Psoas muscle (tissue), 8 donors: ENCODE measurements at places on chromosomes 2 and 18.

DNA sequence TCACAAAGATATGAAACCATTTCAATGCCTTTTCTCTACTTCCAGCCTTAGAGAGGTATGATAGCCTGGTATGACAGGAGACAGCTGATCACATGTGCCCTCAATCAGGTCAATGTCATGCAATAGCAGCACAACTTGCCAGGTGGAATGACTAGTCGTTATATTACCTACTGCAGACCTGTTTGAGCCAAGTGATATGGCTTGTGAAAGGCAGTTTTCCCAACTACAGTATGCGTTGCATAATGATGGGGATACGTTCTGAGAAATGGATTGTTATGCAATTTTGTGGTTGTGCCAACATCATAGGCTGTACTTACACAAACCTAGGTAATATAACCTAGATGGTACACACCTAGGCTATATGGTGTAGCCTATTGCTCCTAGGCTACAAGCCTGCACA lies 262.8 kb downstream of the ICOS start:
- no peak for DNase-seq

DNA sequence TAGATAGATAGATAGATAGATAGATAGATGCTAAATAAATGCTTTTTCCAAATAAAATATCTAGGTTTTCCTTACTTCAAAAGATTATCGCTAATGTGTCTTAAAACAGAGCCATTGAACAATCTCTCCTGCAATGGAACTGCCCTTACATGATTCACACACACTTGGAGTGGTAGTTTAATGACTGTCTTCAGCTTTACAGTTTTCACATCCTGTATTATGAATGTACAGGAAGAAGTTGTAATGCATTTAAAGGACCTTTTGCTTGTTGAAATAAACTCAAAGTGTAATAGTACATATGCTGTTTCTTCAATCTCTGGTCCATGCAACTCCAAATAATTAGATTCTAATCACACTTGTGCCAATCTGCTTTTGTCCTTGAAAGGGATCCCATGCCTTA lies 797.6 kb upstream of the CDH2 start:
- no peak for DNase-seq

DNA sequence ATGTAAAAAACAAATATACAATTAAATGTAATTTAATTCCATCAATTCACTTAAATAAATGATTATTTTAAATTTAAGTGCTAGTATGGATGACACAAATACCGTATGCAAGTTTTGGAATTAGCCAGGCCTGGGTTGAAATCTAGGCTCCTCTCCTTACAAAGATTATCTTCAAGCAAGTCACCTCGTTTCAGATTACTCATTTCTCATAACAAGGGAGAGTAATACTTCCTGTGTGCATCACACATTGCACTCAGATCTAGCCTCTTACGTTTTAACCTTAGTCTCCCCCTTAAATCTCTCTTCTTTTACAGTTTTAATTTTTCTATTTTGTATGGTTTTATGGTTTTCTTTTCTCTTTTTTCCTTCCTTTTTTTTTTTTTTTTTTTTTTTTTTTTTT lies 1475.9 kb upstream of the NXPH2 start:
- no peak for DNase-seq

DNA sequence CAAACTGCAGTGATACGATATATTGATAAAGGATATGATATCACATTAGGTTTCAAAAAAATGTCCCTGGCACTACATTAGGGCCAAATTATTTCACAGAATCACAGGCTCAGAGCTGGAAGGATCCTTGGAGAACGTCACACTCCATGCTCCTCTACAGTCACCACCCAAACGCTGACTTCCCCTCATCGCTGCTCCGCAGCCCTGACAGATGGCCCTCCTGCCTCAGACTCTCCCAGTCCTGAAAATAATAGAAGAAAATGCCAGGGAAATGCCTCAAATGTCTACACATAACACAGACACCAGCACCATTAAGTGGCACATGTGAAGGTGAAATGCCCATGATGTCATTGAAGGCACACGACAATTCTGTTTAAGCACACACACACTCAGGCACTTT lies 72.0 kb downstream of the ZNF521 start:
- no peak for DNase-seq

DNA sequence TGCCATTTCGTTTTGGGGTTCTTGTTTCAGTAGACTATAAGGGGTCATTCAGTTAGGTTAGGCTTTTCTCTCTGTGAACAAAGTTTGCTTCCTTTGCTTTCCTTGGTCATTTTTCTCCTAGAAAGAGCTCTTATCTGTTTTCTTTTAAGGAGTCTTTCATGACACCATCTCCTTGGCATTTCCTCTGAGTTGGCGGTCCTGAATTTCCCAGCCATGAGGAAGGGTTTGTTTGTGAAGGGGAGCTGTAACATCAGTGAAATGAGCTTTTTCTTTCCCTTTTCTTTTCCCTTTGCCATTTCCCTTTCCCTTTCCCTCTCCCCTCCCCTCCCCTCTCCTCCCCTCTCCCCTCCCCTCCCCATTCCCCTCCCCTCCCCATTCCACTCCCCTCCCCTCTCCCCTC lies 61.7 kb downstream of the MAP4K4 start:
- DNase-seq = no peak

GRCh38 chr2:95231723-95232122 lies 24.4 kb downstream of the ZNF892 start:
- no peak for DNase-seq
